ENCODE measurements at places on chromosomes 2 and 18. TPM values are rescaled to one million over a fixed set of nuclear protein-coding genes. Genes with fewer than 3 reads are reported as not detected.

Gene IL36G
- total RNA-seq: 0.20 TPM

- no peaks in the 10 kb centered on the region for H3K27me3 ChIP-seq
- no peaks in the 10 kb centered on the region for H3K4me1 ChIP-seq
Observed at GRCh38 chr18:35716169-35716831, 134.8 kb downstream of the GALNT1 start.

DNA sequence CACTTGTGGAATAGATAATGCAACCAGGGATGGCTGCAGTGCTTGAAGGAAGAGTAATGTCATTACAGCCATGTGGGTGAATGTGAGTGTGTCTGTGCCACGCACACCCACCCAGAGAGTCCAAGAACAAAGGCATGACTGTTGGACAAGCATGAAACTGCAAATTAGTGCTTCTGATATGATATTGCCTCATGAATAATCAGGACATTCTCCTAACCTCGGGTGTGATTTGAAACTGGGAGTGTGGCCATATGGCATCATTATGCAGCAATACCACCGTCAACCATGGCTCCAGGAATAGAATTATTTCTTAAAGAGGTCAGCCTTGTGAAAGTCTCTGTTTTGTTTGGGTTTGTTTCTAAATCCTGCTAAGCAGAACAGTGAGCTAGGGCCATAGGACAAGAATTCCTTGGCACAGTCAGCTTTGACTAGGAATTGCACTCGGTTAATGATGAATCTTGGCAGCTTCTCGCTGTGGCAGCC is 678.0 kb upstream of the RAB6C start:
- H3K4me3 ChIP-seq: no peak overlapping the region
- H3K36me3 ChIP-seq: no peaks in the 10 kb centered on the region
- DNase-seq: no peak
- no peaks in the 10 kb centered on the region for H3K4me1 ChIP-seq
- no peak overlapping the region for H3K27ac ChIP-seq

DNA sequence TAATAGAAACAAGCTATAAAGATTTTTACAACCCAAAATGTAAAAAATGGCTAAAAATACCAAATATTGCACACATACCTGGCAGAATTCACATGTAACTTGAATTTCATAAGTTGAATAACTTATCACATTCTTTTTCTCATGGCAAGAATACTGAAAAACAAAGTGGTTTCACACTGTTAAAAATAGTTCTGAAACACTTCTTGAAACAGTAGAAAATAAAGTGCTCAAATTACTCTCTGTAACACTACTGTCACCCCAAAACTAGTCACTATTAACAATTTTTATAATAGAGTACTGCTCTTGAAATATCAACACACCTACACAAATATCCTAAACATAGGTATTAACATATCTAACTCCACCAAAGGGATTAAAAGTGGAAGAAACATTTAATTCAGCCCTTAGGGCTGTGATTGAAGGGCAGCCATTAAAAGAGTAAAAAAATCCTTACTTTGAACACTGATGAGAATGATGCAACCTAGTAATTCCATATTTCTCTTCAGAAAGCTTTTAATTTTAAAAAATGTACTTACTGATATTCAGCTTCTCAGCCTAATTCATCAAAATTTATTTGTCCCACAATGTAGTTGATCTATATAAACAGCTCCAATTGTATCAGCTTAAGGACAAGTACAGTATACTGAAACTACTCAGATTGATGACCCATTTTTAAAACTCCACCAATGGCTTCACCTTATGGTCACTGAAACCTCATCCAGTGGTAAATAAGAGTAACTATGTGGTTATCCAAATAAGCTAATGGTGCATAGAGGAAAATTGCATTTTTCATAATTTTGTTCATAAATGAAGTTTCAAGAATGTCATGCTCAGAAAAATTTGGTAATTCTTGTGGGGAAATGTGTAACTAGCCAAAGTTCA is 31.4 kb downstream of the ATF2 start:
- H3K4me3 ChIP-seq: no peak overlapping the region
- no peak for DNase-seq
- H3K27me3 ChIP-seq: no peaks in the 10 kb centered on the region
- peaks cover 7% of the 10 kb centered on the region for H3K4me1 ChIP-seq
- peaks cover 6% of the 10 kb centered on the region for H3K36me3 ChIP-seq

Gene ADI1
- 97.7 TPM for total RNA-seq

DNA sequence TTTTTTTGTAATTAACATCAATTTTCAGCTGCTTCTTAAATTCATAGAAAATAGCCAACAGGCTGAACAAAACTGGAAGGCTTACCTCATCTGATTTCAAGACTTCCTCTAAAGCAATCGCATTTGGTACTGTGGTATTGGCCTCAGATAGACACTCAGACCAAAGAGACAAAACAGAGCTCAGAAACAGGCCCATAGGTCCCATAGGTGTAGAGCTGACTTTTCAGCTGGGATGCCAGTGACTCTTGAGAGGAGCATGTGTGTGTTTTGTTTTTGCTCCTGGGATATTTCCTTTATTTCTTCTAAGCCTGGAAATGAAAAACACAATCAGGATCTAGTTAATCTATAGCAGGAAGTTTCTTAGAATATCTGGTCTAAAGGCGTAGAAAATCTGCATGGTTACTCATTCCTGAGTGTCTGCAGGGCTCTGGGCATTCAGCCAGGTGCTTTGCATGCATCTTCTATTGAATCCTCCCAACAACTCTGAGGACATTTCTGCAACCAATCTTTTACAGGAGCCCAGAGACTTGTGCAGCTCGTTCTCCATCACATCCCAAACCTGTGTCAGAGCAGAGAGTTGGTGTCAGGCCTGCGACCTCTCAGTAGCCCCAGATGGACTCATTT is 190.8 kb downstream of the RTP5 start:
- no peak overlapping the region for H3K27ac ChIP-seq
- H3K4me3 ChIP-seq: no peak overlapping the region
- no peaks in the 10 kb centered on the region for H3K36me3 ChIP-seq
- peaks cover 4% of the 10 kb centered on the region for H3K27me3 ChIP-seq
- peak; percentile 44 for DNase-seq
- no peaks in the 10 kb centered on the region for H3K4me1 ChIP-seq

Gene DOK6
- total RNA-seq: 2.0 TPM

Gene KCNJ3
- total RNA-seq: 3.0 TPM

GRCh38 chr2:100673691-100674485 is 111.1 kb downstream of the PDCL3 start:
- H3K36me3 ChIP-seq: no peaks in the 10 kb centered on the region
- no peaks in the 10 kb centered on the region for H3K27me3 ChIP-seq
- no peak overlapping the region for H3K4me3 ChIP-seq
- no peaks in the 10 kb centered on the region for H3K4me1 ChIP-seq

Gene RSAD2
- total RNA-seq: 1.6 TPM

Gene LIMS3
- 0.60 TPM for total RNA-seq

GRCh38 chr2:148781544-148781943 is 93.5 kb upstream of the KIF5C start:
- H3K27me3 ChIP-seq: no peaks in the 10 kb centered on the region
- no peak overlapping the region for H3K4me3 ChIP-seq
- no peak overlapping the region for H3K27ac ChIP-seq
- H3K36me3 ChIP-seq: no peaks in the 10 kb centered on the region

DNA sequence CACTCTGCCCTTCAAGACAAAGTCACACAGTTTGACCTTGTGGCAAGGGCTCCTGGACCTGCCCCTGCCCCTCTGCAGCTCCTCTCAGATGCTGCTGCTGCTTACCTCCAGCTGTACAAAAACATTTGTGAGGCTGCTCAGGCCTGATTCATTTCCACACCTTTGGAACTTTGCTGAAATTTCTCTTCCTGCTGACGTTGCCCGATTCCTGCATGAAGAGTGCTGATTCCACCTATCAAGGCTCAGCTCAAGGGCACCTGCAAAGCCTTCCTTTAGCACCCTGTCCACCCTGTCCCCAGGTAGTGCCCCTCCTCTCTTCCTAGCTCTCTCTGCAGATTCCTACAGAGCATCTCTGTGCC is 738.3 kb upstream of the HS6ST1 start:
- H3K27ac ChIP-seq: no peak overlapping the region
- DNase-seq: no peak
- H3K27me3 ChIP-seq: no peaks in the 10 kb centered on the region
- H3K4me1 ChIP-seq: peaks cover 5% of the 10 kb centered on the region

DNA sequence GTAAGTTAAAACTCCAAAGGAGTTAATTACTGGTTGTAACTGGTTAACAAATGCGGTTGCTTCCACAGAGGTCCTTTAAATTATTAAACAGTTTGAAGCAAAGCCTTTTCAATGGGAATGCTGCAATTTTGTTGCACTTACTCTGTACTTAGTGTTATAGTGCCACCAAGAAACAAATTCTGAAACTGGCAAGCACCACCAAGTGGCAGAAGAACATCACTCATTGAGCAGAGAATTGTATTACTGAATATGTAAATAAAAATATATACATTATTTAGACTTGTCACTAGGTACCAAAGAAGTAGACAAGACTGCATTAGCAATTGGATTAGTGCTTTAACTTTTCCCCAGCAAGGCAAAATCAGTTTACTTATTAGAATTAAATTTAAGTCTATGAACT is 2.6 kb upstream of the TMEFF2 start:
- no peak for DNase-seq
- H3K4me3 ChIP-seq: no peak overlapping the region
- peaks cover 15% of the 10 kb centered on the region for H3K4me1 ChIP-seq
- no peak overlapping the region for H3K27ac ChIP-seq
- peaks cover 85% of the 10 kb centered on the region for H3K27me3 ChIP-seq

Measured in hepatocyte (in vitro differentiated cells).